ENCODE measurements at places on chromosomes 12 and 14.

- no peak for DNase-seq
Measured at GRCh38 chr12:29731591-29731990, 52.2 kb downstream of the TMTC1 start.

GRCh38 chr14:103110681-103111231 lies 12.5 kb upstream of the TNFAIP2 start:
- DNase-seq: no peak

- no peak for DNase-seq
Measured at GRCh38 chr12:1527789-1528188, 66.6 kb downstream of the FBXL14 start.

DNA sequence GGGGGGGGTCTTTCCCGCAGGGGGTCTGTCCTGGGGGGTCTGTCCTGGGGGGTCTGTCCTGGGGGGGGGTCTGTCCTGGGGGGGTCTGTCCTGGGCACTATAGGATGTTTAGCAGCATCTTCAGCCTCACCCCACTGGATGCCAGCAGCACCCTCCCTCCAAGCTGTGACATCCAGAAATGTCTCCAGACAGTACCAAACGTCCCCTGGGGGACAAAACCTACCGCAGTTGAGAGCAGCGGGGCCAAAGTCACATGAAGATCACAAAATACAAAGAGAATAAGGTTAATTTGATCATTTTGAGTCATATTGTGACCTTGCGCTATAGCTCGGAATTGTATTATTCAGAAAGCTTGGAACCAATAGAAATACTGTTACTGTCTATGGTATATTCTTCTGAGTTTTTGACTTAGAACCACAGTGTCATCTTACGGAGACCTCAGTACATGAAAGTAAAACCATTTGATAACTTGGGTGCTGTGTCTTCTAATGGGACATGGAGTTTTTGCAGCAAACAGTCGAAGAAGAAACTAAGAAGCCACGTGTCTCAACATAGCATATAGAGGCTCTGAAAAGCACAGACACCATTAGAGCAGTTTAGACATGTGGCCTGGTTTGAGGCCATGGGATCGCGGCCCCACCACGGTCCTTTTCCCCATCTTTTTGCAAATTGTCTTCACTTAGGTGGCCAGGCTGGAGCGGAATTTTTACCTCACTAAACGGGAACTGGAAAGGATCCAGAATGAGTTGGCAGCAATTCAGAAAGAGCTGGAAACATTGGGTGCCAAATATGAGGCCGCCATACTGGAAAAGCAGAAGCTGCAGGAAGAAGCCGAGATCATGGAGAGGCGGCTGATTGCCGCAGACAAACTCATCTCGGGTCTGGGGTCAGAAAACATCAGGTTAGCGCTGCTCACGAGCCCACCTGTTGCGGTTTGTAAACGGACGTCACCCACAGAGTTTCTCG lies 59.9 kb downstream of the CCDC92 start:
- no peak for DNase-seq

DNA sequence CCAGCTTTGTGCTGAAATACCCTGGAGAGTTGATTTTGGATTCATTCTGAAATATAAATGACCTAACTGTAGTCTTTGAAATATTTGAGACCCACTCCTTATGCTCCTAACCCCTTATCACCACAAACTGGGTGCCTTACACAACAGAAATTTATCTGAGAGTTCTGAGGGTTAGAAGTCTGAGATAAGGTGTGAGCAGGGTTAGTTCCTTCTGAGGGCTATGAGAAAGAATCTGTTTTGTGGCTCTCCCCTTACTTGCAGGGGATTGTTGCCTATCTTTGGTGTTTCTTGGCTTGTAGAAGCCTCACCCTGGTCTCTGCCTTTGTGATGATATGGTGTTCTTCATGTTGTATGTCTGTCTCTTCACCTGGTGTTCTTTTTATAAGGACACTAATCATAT lies 91.7 kb downstream of the DERA start:
- DNase-seq: no peak

Data from CD4-positive, CD25-positive, alpha-beta regulatory T cell (primary cell).